ENCODE measurements at places on chromosomes 16 and 17. TPM values are rescaled to one million over a fixed set of nuclear protein-coding genes. Genes with fewer than 3 reads are reported as not detected.

Gene RECQL5
- 13.2 TPM for total RNA-seq

Gene NPB
- total RNA-seq: 5.2 TPM

Gene UTP18
- 23.8 TPM for total RNA-seq

Gene OR1E2
- not detected for total RNA-seq

Gene USP43
- 8.4 TPM for total RNA-seq

Gene NACA2
- not detected for total RNA-seq

Gene SEZ6
- not detected for total RNA-seq

Gene CES1
- 0.16 TPM for total RNA-seq

Data from mesangial cell (primary cell).